ENCODE measurements at places on chromosomes 3 and 15. TPM values are rescaled to one million over a fixed set of nuclear protein-coding genes. Genes with fewer than 3 reads are reported as not detected.
A peak's percentile ranks its signal among the peaks of the same experiment; 100 is the strongest.

Gene TM4SF18
- total RNA-seq: 26.5 TPM

GRCh38 chr3:134462331-134462941 is 23.3 kb downstream of the ANAPC13 start:
- H3K36me3 ChIP-seq: no peaks in the 10 kb centered on the region
- H3K4me1 ChIP-seq: peaks cover 32% of the 10 kb centered on the region
- no peak overlapping the region for H3K4me3 ChIP-seq
- no peaks in the 10 kb centered on the region for H3K27me3 ChIP-seq
- peak overlapping the region; percentile 37 for H3K27ac ChIP-seq
- DNase-seq: no peak

DNA sequence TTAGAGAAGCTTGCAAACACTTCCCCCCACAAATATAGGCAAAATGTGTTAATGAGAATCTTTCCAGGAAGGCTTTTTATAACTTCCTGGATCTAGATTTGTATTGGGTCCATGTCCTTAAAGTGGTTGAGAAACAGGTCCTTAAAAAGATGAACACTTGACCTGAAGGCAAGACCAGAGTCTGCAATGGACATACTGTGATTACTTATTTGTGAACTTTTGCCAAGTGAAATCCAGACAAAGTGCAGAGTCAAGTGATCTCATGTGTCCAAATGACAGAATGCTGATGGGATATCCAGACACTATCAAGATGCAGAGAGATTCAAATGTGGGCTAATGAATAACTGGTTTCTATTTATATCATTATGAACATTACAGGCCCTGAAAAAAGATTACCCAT is 43.8 kb downstream of the FRMD4B start:
- H3K27ac ChIP-seq: no peak overlapping the region
- H3K36me3 ChIP-seq: no peaks in the 10 kb centered on the region

DNA sequence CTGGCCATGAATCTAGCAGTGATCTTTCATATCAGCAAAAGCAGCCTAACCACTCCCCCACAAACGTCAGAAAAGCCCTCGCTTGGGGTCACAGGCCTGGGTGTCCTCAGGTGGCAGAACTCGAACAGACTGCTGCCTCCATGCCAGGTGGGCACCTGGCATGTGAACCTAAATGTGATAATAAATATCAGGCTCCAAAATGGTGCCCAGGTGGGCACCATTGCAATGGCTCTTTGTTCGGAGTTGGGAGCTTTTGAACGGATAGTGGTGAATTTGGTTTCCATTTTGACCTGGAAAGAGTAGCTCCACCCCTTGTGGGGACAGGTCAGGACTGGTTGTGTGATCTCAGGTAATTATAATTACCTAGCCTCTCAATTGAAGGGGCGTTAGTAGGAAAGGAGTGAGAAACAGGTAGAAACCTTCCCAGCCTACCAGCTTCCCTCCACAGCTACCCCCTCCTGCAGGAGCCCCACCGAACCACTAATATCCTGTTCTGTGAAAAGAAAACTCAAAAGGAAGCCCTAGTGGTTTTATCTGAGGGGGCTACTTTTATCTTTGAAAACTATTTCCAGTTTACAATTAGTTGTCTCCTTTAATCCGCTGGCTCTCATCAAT is 18.1 kb downstream of the MYO1E start:
- no peaks in the 10 kb centered on the region for H3K27me3 ChIP-seq
- no peak overlapping the region for H3K4me3 ChIP-seq
- no peak for DNase-seq
- no peaks in the 10 kb centered on the region for H3K36me3 ChIP-seq

- H3K36me3 ChIP-seq: peaks cover 9% of the 10 kb centered on the region
- H3K4me1 ChIP-seq: no peaks in the 10 kb centered on the region
- H3K27ac ChIP-seq: no peak overlapping the region
- no peak overlapping the region for H3K4me3 ChIP-seq
These were observed 152.0 kb downstream of the VPS13C start for GRCh38 chr15:61908241-61908640.

DNA sequence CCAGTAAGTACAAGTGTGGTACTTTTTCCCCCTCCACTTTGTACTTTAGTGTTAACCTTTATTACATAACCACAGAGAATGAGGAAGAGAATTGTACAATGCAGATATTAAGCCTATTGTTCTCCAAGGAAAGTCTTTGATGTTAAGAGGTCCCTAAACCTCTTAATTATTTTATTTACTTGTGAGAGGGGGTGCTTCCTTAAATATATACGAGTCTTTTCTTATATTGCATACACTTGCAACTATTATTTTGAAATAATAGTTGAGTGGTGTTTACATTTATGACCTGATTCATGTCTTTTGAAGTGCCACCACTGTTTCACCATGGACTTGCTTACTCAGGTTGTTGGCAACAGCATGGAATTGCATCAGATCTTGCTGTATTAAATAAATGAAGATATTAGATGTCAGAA is 10.1 kb downstream of the USP3 start:
- H3K36me3 ChIP-seq: no peaks in the 10 kb centered on the region
- no peak overlapping the region for H3K4me3 ChIP-seq
- H3K4me1 ChIP-seq: peaks cover 19% of the 10 kb centered on the region
- H3K27ac ChIP-seq: no peak overlapping the region
- DNase-seq: no peak
- H3K27me3 ChIP-seq: no peaks in the 10 kb centered on the region

DNA sequence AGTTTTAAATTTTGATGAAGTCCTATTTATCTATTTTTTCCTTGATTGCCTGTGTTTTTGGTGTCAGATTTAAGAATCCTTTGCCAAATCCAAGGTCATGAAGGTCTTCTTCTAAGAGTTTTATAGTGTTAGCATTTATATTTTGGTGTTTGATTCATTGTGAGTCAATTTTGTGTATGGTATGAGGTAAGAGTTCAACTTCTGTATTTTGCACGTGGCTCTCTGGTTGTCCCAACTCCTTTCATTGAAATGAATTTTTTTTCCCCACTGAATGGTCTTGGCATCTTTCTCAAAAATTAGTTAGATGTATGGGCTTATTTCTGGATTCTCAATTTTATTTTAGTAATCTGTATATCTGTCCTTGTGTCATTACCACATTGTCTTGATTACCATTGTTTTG is 57.1 kb upstream of the STRIT1 start:
- no peaks in the 10 kb centered on the region for H3K27me3 ChIP-seq
- no peak overlapping the region for H3K27ac ChIP-seq
- H3K36me3 ChIP-seq: no peaks in the 10 kb centered on the region
- H3K4me1 ChIP-seq: no peaks in the 10 kb centered on the region
- no peak overlapping the region for H3K4me3 ChIP-seq
- DNase-seq: no peak

DNA sequence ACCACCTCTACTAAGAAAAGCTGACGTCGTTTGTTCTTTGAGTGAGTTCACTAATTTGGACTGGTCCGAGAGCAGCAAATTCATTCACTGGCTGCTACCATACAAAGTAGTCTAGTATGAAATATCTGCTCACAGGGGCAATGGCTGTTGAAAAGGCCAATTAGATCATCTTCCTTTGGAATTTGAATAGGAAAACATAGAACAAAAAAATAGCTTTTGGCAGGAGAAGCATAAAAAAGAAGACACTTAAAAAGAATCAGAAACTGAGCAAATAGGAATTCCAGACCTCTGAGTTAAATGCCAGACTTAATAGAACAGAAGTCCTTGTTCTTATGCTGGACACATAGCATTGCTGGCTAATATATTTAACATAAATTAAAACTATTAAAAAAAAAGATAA is 159.3 kb downstream of the IL1RAP start:
- no peaks in the 10 kb centered on the region for H3K27me3 ChIP-seq
- H3K4me3 ChIP-seq: no peak overlapping the region
- DNase-seq: no peak
- H3K36me3 ChIP-seq: no peaks in the 10 kb centered on the region

GRCh38 chr15:85704066-85704465 is 90.7 kb downstream of the KLHL25 start:
- no peaks in the 10 kb centered on the region for H3K36me3 ChIP-seq
- H3K27ac ChIP-seq: peak overlapping the region; percentile 100
- H3K4me3 ChIP-seq: no peak overlapping the region
- DNase-seq: no peak

Data from thyroid gland (tissue), 4 donors.